ENCODE measurements at places on chromosomes 2 and 18.

GRCh38 chr2:201983800-201984199, 49.9 kb upstream of the FZD7 start:
- DNase-seq, result no peak

GRCh38 chr2:143705108-143705707, 576.0 kb downstream of the ARHGAP15 start:
- peak; percentile 39 for DNase-seq

DNA sequence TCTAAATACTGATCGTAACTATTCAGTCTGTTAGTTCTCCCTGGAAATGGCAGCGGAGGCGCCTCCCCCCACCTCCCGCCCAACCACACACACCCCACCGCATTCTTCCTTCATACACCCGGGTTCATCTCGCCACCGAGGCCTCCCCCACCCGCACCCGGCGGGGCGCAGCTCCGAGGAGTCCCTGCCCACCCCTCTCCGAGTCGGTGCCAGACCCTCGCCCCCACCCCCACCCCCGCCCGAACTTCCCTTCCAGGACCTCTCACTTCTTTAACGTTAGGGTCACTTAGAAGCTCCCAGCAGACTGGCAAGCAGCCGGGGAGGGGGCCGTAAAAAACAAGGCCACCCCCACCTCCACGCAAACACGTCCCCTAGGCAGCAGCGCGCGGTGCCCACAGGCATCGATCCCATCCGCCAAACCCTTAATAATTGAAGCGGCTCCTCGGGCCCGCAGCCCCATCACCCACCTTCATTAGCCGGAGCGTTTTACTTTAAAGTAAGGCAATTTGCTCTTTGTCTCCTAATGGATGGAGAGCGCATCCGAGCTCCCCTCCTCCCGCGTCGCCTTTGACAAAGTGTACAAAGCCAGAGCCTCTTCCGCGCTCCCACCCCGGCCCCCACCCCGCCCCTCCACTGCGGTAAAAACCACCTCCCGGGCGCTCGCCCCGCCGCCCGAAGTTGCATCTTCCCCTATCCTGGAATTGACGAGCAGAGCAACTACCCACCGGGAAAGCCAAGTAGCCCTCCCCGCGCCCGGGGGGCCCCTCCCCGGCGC, 624 bp downstream of the ZNF516 start:
- DNase-seq, result no peak

DNA sequence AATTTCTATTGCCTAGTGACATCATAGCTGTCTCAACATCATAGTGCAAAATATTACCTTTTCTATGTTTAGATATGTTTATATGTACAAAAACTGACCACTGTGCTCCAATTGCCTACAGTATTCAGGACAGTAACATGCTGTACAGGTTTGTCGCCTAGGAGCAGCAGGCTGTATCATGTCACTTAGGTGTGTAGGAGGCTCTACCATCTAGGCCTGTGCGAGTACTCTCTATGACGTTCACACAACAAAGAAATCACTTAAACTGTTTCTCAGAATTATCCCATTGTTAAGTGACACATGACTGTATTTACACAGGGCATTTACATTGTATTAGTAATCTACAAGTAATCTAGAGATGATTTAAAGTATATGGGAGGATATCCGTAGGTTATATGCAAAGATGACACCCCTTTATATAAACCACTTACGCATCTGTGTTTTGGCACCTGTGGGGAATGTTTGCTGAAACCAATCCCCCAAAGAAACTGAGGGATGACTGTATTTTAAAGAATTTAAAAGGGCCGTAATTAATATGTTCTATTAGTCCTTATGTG, 24.7 kb downstream of the IL1R2 start:
- DNase-seq, result no peak

DNA sequence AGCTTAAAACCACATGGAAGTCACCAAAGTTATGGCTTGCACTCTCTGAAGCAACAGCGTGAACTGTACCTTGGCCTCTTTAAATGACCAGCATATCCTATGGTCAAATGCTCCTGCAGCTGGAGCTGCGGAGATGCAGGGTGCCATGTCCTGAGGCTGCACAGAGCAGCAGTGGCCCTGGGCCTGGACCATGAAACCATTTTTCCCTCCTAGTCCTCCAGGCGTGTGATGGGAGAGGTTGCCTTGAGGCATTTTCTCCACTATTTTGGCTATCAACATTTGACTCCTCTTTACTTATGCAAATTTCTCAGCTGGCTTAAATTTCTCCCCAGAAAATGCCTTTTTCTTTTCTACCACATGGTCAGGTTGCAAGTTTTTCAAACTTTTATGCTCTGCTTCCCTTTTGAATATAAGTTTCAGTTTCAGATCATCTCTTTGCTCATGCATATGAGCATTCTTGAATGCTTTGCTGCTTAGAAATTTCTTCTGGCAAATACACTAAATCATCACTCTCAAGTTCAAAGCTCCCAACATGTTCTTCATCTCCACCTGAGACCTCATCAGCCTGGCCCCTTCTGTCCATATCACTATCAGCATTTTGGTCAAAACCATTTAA, 82.9 kb upstream of the TMEFF2 start:
- DNase-seq, result no peak

DNA sequence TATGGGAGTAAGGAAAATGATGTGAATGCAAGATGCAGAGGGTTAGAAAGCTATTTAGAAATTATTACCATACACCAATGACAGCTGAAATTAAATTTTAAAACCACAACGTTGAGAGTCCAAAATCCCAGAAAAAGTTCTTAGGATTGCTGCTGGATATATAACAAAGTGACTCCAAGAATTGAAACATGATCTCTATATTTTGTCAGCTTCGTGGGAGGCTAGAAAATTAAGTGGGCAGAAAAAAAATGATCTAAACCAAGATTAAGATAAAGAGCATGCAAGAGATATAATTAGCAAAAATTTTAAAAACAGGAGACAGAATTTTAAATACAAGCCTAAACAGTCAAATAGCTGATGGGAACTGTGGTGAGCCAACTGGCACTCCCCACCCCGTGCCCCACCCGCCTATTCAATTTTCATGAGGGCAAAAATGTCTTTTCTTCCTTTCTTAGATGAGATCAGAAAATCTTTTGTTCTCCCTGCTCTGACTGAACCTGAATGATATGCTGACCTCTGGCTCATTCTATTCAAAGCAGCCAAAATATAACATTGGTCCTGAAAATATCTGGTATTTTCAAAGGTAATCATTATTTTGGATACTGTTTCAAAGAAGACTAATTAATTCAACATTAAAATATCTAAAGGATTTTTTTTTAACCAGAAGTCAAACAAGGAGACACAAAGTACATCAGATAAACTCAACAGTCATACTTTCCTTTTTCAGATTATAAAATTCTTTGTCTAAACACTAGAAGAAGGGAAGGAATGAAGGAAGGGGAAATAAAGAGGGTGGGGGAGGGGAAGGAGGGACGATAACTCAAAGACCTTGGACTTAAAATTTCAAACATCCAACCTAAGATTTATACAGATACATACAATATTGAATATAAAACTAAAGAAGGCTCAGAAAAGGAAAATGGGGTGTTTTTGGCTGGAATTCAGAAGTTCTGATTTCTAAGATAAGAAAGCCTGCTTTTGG, 12.2 kb downstream of the KANSL3 start:
- DNase-seq, result peak; percentile 20

DNA sequence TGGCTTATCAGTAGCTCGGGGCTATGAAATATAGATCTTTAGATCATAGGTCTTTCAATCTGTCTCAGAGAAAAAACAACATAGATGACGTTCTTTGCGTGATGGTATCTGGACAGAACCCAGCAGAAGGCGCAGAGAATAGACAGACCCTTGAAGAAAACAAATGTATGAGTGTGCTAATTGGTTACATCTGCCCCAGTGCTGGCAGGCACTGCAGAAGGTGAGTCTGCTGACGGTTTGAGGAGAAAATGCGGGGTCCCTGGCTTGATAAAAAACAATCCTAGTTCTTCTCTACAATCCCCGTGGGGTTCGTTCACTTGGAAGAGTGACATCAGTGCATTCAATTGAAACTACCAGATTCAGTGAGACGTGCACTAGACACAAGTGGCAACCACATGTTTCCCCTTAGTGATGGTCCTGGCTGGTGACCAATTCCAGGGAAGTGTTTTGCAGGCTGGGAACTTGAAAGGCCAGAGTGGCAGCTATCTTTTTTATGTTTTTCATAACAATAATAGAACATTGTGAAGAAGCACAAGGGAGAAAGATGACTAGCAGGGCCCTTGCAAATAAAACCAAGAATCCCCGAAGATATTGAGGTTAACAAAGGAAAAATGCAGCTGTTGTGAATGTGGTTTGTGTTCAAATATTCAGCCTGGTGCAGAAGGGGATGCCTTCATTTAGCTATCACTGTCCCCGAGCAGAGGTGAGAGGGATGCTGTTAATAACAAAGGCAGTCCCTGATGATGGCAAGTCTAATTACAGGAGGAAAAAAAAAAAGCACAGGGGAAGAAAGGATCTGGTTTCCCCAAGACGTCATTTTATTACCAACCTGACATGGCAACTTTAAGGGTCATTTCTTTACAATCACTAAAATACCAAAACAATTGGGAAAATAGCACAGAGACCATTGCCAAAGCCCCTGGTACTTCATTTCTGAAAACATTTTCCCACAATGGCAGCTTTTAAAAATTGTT, 337.6 kb upstream of the FIGN start:
- peak; percentile 17 for DNase-seq

- DNase-seq, result peak; percentile 46
Measured at GRCh38 chr2:167756446-167756845, 490.9 kb downstream of the STK39 start.
